ENCODE measurements at places on chromosomes 7 and 10. TPM values are rescaled to one million over a fixed set of nuclear protein-coding genes. Genes with fewer than 3 reads are reported as not detected.

The MTURN gene
- 78.1 TPM for total RNA-seq

The AKR1B15 gene
- not detected for total RNA-seq

The BRI3 gene
- total RNA-seq = 55.6 TPM

The IFT22 gene
- 47.1 TPM for total RNA-seq

The SORCS3 gene
- 3.4 TPM for total RNA-seq

The CFAP58 gene
- 0.35 TPM for total RNA-seq

The ASB10 gene
- 3.4 TPM for total RNA-seq

The METTL2B gene
- 25.9 TPM for total RNA-seq

Data from metanephros (tissue), 2 donors.